ENCODE measurements at places on chromosomes 7 and 10.

DNA sequence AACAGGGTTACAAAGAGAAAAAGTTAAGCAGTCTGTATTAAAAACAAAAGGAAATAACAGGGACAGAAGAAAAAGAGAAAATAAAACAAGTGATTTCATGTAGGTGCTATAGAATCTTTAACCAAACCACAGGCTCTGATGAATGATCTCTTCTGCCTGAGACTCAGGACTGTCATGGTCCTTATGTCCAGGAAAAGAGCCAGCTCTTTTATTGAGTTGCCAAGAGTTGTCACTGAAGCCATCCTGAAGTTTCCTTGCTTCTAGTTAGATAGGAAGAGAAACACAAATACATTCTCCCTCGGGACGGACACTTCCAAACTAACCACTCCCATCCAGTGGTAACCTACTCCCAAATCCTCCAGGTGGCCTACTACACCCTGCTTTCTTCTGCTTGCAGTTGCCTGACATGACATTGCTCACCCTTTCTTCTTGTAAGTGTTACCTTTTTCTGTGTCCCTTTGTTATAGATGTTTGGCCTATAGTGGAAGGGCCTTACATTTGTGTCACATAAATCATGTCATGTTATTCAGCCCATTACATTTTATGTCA lies 346.7 kb downstream of the NRG3 start:
- DNase-seq, result no peak

GRCh38 chr7:5198741-5199140 lies 8.7 kb downstream of the WIPI2 start:
- DNase-seq, result no peak

DNA sequence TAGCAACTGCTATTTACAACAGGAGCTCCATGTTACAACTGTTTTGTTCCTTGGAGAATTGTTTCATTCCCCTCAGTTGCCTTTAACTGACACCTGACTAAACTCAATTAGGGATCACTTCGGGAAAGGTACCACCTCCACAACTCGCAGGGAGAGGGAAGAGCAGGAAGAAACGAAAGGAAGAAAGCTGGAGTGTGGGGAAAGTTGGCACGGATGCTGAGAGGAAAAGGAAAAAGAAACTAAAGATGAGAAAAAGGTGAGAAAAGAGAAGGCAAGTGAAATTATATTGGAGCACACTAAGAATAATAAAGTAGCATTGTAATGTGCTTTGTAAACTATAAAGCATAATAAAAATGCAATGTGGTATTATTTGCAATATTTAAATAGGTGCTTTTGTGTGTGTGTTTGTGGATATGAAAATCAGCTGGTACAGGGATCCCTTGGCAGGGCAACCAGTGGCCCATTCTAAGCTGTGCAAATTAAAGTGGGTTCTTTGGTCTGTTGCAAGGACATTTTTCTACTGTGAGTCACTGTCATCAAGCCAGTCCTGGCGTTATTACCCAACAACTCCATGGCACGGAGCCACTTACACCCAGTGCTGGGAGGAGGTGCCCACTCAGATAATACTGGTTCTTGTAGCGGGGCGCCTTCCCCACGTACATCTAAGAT lies 45.9 kb downstream of the HIPK2 start:
- peak; percentile 50 for DNase-seq

GRCh38 chr7:128906001-128906765 lies 4.3 kb downstream of the KCP start:
- no peak for DNase-seq

GRCh38 chr10:59709395-59710125 lies at the start of gene SLC16A9:
Gene SLC16A9, minus strand, starts transcription at chr10:59709850. Its CDS starts 25,559 bp downstream, at chr10:59684291.
- DNase-seq, result no peak

DNA sequence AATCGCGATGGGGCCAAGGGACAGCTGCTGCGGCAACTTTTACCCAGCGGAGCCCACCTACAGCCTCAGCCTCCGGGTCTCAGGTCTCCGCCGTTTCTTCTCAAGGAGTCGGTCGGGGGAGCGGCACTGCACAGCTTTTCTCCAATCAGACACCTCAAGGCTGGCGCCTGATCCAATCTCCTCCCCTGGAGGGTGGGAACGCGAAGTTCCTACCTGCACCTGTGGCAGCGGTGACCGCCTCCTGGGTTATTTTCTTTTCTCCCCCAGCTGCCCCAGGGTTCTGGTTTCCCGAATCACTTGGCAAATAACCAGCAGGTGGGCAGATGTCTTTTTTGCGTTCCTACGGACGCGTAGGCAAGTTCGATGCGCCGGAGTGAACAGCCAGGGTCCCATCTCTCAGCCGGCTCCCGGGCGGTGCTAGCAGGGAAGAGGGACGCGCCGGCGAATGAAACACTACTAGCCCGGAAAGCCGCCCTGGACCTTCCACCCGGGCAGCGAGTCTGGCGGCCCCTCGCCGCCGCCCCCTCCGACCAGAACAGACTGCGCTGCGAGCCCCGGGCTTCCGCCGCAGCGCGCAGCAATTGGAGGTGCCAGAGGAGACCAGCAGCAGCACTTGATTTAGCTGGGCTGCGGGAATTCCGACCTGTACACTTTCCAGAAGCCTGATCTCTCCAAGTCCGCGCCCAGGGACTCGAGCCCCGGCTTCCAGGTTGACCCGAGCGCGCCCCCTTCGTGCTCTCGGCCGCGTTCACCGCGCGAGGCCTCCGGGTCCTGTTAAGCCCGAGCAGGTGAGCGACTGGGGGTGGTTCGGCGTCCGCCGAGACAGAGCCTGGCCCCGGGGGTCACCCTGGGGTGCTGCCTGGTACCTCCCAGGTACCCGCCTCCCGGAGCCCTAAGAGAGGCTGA lies at the start of gene PRR15:
Gene PRR15 (plus strand): TSS at position 246 of the 906 bp plus-strand sequence. CDS start 2,495 bp downstream, outside the sequence.
- no peak for DNase-seq

DNA sequence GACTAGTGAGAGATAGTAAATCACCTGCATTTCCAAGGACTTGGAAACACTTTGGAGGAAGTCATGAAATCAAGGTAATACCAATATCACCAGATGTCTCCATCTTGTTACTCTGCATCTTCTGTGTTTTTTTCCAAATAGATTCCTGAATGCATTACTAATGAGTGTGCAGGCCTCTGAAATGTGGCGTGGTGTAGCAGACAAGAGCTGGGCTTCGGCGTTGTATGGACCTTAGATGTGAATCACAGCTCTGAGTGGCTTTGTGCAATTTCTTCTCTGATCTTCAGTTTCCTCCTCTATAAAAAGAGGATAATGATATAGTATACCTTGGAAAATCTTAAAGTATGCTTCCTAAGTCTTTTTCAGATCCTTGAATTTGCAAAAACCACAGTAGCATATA lies 9.6 kb upstream of the MYPN start:
- DNase-seq, result no peak

- DNase-seq, result no peak
Observed at GRCh38 chr10:45160271-45160670, 155.1 kb downstream of the OR13A1 start.

- no peak for DNase-seq
Observed at GRCh38 chr10:63562391-63562790, 41.2 kb downstream of the REEP3 start.

DNA sequence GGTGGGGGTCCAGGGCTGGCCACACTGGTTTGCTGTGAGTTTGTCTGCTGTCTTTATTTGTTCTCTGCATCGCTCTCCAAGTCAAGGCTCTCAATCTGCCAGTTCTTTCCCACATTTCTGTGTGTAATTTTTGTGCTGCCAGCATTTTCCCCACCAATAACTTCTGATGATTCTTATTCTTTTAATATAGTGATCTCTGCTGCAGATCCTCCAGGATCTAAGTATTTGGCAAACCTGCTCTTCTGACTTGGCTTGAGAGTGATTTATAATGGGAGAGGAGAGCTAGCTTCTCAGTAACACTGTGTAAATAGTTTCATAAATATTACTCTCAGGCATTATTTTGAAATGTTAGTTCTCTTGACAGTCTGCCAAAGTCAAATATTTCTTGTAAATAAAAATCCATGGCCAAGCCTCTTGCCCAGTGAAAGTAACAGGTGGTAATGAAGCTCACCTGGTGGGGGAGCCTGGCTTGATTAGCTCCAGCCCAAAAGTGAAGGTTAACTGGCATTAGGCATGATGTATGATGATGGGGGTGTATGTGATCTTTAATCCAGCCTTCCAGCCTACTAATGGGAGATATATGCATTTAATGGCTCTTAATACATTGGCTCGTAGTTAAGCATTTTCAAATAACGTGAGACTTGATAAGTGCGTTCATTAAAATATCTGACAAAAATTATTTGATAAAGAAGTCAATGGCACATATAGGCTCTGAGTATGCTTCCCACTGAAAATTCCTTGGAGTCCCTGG lies 1055.9 kb downstream of the KCNMA1 start:
- no peak for DNase-seq

DNA sequence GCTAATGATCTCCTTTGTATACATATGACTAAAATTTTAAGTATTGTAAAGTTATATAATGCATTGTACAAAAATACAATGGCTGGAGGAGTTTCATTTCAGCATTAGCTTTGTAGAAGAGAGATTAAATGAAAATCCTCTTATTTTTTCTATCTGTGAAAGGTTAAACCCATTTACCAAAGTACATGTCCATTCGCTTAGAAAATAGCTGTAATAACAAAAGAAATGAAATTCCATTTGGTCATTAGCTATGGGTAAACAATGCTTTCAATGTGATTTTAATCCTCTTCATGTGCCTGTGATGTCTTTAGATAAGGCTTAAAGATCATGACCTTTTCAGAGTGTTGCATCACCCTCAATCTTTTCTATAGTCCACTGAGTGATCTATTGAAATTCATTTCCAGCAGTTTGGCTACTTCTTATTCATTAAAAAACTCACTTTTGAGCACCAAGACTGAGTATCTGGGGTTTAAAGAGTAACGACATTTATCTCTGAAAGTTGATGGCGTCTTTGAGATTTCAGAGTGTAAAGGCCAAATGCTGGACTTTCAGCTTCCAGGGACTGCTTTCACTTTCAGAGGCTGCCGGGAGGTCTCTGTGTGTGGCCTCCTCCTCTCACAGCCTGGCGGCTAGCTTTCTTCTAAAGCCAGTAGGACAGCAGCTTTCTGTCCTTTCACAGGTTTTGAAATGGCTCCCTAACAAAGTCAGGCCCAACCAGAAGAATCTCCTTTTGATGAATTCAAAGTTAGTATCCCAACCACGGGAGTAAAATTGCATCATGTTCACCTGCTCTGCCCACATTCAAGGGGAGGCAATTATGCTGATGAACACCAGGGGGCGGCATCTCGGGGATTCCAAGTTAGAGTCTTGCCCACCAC lies 701.4 kb upstream of the COBL start:
- no peak for DNase-seq

- DNase-seq, result no peak
Observed at GRCh38 chr7:121531175-121532070, 135.3 kb upstream of the FAM3C start.

DNA sequence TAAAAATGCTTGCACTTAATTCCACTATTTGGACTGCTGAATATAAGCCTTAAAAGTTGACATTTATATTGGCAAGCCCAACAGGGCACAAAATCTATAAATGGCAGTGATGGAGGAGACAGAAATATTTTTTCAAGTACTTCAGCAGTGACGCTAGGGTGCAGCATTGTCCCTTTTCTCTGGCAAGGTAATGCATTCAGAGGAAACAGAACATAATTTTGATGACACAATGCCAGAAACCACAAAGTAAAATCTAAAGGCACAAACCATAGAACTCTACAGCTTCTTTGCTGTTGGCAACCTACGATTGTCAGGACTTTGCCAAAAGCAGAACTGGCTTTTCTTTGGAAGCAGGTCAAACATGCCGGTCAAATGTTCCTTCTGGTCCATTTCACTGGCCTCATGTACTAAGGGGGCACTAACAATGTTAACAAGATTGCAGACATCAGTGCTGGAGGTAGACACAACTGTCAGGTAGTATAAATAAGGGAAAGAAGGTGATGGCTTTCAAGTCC lies 30.9 kb upstream of the FAM133B start:
- DNase-seq, result peak; percentile 89

DNA sequence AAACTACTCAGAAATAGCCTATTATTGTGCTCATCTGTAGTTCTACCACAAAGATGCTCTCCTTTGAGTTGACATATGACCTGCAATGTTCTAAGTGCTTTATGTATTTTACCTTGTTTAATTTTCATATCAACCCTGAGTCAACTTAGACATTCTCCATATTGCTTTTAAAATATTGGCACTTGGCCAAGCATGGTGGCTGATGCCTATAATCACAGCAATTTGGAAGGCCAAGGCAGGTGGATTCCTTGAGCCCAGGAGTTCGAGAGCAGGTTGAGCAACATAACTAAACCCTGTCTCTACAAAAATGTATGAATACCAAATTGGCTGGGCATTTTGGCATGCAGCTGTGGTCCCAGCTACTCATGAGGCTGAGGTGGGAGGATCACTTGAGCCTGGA lies 50.6 kb downstream of the PRKG1 start:
- no peak for DNase-seq

GRCh38 chr10:46062723-46063428 lies 16.8 kb upstream of the MSMB start:
- no peak for DNase-seq

DNA sequence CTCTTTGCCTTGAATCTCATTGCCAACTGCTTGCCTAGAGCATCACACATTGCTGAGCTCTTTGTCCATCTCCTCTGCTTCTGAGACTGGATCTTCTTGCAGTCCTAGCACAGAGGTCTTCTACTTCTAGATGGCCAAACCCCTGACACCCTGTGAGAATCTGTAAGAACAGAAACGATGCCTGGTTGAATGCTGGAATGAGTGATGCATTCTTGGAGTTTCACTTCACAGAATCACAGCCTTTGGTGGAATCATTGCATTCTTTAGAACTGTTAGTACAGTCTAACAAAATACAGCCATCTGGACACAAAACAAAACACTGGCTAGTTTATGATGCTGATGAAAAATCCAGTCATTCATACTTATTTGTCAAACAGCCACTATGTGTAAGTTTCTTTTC lies 141.7 kb upstream of the ITGB1 start:
- DNase-seq, result no peak

- no peak for DNase-seq
Observed at GRCh38 chr7:158586499-158587161, 993 bp downstream of the PTPRN2 start.
